ENCODE measurements at places on chromosomes 6 and 20.

GRCh38 chr6:35481226-35481625 is 13.0 kb downstream of the RPL10A start:
- DNase-seq, result no peak

- no peak for DNase-seq
Observed at GRCh38 chr6:16292432-16292831, 54.0 kb downstream of the GMPR start.

GRCh38 chr6:140784573-140784972 is 1348.2 kb upstream of the GJE1 start:
- DNase-seq, result no peak

- no peak for DNase-seq
Observed at GRCh38 chr20:63967330-63968135, 2.2 kb downstream of the ZNF512B start.

DNA sequence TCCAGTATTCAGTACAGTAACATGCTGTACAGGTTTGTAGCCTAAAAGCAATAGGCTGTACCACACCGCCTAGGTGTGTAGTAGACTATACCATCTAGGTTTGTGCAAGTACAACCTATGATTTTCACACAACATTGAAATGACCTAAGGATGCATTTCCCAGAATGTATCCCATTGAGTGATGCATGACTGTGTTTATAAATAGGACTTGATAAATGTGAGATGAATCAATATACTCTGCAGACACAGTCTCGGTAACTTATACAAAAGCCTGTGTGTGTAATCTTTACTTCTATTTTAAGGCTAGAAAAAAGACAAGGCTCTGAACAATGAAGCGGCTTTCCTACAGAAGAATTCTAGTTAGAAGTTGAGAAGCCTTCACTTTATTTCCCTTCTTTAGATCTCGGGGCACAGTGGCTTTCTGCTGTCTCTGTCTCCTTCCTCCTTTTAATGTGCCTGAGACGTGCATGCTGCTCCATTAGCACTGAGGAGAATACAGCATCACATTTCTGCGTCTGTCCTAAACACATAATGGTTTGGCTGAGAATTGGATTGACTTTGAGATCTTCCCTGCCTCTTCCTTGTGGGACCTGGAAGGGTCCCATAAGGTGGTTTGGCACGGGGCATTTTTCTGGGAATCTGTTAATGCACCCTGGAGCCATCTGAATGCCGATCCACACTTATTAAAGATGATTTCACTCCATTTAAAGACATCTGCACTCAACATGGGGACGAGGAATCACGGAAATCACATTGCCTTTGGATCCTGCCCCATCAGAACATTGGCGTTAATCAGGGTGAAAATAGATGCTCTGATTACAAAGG is 112.5 kb downstream of the SCML4 start:
- DNase-seq, result no peak

DNA sequence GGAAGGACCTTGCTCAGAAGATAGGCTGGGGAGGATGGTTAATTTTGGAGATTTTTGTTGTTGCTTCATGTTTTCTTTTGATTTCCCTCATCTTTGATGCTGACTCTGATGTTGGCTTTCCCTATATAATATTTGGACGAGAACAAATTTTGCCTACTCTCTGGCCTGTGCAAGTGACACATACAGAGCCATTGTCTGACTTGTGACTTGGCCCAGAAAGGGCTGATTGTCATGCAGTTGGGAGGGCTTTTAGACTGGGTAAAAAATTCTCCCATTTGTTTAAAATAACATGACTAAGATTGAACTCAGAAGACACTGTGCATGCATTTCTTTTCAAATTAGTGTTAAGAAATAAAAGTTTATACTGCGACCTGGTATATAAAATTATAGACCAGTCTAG is 98.6 kb upstream of the SUPT3H start:
- no peak for DNase-seq

DNA sequence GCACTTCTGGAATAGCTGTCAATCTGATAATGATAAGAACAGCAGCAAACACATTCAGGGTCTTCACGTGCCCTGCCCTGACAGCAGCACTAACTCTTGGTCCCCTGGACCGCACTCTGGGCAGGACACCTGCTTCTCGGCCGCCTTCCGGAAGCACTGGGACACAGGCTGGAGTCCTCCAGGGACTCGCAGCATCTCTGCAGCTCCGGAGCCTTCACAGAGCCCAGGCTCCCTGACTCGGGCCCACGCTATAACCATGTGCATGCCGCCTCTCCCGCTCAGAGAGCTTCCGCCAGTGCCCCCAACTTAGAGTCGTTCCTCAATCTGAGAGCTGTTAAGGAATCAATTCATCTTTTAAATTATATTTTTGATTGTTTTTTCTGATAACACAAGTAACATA is 377.3 kb downstream of the TAF4 start:
- DNase-seq, result no peak

- no peak for DNase-seq
Observed at GRCh38 chr6:119482850-119483285, 133.3 kb upstream of the MAN1A1 start.

- peak; percentile 53 for DNase-seq
Observed at GRCh38 chr20:9068233-9068801, 570 bp upstream of the PLCB4 start.

GRCh38 chr6:160265869-160266476 is 7.4 kb upstream of the SLC22A2 start:
- DNase-seq, result no peak

GRCh38 chr6:161631676-161632194 is 357.9 kb upstream of the AGPAT4 start:
- DNase-seq, result no peak

- no peak for DNase-seq
Observed at GRCh38 chr20:19256085-19256484, 43.6 kb downstream of the SLC24A3 start.

DNA sequence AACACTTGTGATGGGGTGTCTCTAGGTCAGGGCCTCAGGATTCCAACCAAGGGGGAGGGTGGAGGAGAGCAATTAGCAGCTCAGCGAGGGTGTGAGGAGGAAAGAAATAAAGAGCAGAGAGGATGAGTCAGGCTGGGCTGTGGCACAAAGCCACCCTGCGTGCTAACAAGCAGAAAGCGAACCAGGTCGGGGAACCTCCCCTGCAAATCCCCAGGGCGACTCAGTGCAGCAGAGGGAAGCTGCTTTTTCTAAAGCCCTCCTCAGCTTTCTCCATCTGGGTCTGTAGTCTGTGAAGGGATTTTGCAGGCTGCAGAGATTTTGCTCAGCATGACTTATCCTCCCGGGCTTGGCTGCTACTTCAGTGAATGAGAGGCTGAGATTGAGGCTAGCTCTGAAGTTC is 6.6 kb upstream of the SPO11 start:
- DNase-seq, result no peak

DNA sequence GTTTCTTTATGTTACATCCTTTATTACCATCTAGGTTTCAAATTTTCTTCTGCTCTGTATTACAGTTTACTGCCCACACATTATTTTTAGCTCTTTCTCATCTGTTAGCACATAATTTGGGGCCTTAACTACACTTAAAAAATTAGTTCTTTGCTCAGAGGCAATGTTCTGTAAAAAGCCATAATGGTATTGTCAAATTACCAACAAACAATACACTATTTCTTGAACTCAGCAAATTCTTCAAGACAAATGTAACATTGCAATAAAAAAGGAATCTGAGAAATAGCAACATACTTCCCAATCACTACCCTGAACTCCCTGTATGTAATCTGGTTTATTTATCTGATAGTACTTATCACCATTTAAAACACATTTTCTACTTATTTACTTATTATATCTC is 448.6 kb upstream of the OPRM1 start:
- DNase-seq, result no peak

DNA sequence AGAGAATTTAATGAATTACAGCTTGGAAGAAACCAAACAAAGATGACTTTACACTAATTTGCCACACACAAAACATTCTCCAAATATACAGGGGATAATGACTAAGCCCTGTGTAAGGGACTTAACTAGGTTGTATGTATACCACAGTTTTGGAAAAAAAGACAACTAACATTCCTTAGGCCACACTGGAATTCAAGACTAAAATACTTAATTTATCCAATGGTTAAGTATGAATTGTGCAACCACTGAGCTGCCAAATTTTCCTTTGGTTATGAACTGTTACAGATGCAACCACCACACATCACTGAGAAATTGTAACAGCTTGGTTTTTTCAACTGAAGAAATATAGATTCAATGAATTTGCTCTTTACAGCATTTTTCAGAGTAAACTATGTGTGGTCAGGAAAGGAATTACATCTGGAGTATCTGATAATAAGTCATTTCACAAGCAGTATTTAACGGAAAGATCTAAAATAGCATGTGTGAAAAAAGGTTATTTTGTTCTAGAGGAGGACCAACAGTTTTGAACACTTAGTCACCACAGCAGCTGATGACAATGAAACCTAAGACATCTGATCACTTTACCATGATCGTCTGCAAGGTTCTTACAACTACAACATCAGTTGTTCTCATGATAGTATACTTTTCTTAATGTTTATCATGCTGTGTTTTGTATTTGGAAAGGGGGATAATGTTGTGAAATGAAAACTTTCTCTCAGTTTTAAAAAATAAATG is 318.8 kb downstream of the BCKDHB start:
- DNase-seq, result no peak

DNA sequence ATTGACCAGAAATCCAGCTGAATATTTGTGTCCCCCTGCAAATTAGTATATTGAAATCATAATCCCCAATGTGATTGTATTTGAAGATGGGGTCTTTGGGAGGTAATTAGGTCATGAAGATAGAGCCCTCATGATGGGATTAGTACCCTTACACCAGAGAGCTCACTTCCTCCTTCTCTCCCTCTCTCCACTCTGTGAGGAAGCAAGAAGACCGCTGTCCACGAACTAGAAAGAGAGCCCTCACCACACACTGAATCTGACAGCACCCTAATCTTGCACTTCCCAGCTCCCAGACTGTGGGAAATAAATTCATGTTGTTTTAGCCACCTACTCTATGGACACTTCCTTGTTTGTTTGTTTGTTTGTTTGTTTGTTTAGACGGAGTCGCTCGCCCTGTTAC is 11.9 kb upstream of the PLAGL1 start:
- DNase-seq, result no peak

GRCh38 chr6:23656255-23657194 is 469.5 kb upstream of the NRSN1 start:
- peak; percentile 85 for DNase-seq

GRCh38 chr20:16007164-16007563 is 566.1 kb downstream of the KIF16B start:
- DNase-seq, result no peak

DNA sequence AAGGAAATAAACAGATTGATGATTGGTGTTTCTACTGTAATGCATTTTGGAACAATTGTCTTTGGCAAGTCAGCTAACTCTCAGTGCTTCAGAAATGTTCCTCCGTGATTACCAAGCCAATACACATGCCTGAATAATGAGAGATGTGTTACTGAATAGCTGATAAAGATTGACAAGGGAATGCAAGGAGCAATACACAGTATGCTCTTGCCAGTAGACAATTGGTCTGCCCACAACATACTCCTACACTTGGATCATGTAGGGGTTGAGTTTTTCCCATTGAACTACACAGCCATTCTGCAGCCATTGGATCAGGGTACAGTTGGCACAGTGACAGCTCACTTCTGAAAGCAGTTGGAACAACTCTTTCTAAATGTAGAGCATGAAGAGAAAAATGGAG is 5.6 kb upstream of the GJB7 start:
- no peak for DNase-seq

DNA sequence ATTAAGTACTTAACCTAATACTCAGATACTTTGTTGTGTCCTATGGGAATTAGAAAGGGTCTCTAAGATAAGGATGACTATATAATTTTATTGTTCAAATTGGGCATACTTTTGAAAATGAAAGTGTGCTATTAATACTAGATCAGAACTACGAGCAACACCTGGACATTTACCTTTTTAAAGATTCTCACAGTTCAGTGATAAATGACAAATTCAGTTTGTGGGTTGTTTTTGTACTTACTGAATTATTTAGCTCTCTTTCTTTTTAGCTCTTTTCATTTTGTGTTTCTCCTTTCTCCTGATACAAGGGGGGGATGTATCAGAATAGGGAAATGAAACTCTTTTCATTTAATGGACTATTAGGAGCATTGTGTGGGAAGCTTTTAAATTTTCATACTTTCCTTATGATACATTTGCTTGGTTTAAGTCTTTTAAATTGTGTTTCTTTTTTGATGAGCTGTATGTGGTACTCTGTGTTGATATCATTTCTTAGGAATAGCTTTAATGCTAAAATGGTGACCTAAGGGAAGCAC is 47.5 kb downstream of the PHF3 start:
- DNase-seq, result no peak

DNA sequence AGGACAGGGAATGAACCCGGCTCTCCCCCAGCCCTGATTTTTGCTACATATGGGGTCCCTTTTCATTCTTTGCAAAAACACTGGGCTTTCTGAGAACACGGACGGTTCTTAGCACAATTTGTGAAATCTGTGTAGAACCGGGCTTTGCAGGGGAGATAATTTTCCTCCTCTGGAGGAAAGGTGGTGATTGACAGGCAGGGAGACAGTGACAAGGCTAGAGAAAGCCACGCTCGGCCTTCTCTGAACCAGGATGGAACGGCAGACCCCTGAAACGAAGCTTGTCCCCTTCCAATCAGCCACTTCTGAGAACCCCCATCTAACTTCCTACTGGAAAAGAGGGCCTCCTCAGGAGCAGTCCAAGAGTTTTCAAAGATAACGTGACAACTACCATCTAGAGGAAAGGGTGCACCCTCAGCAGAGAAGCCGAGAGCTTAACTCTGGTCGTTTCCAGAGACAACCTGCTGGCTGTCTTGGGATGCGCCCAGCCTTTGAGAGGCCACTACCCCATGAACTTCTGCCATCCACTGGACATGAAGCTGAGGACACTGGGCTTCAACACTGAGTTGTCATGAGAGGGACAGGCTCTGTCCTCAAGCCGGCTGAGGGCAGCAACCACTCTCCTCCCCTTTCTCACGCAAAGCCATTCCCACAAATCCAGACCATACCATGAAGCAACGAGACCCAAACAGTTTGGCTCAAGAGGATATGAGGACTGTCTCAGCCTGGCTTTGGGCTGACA is 28.8 kb upstream of the ZBP1 start:
- DNase-seq, result no peak

DNA sequence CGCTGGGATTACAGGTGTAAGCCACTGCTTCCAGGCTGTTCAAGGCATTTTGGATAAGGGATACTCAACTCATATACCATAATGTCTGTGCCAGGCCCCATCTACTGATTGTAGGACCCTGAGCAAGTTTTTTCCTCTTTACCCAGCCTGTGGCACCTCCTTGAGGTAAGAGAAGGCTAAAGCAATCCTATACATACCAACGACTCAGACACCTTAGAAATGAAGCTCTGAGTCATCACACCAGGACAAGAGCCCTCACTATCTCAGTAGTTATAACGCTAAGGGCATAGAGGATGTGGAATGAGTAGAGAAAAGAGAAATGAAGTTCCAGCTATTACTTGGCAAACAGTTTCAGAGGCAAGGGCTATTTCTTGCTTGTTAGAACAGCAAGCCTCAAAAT is 16.9 kb downstream of the NDRG3 start:
- DNase-seq, result no peak

DNA sequence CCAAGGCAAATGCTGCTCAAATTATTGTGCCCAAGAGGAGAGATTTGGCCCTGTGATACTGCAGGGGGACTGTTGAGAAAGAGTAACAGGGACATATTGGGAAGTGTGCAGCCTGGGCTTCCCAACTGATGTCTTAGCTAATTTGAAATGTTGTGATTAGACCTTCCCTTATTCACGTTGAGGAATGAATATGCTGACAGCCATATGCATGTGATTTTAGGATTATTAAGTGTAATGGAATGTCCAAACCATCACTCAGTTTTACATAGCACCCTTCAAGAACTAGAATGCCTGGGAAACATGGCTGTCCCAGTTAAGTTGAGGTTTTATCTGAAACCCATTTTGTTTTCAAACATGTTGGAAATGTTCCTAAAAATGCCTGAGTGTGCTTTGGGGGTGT is 81.4 kb downstream of the CARMIL1 start:
- no peak for DNase-seq

- DNase-seq, result no peak
Observed at GRCh38 chr6:52564856-52565255, 12.0 kb downstream of the TRAM2 start.
